ENCODE measurements at places on chromosomes 2 and 18.

- no peak for DNase-seq
Observed at GRCh38 chr18:24734058-24734457, 273.6 kb downstream of the HRH4 start.

- no peak for DNase-seq
Observed at GRCh38 chr2:48938231-48938630, 182.7 kb upstream of the LHCGR start.

DNA sequence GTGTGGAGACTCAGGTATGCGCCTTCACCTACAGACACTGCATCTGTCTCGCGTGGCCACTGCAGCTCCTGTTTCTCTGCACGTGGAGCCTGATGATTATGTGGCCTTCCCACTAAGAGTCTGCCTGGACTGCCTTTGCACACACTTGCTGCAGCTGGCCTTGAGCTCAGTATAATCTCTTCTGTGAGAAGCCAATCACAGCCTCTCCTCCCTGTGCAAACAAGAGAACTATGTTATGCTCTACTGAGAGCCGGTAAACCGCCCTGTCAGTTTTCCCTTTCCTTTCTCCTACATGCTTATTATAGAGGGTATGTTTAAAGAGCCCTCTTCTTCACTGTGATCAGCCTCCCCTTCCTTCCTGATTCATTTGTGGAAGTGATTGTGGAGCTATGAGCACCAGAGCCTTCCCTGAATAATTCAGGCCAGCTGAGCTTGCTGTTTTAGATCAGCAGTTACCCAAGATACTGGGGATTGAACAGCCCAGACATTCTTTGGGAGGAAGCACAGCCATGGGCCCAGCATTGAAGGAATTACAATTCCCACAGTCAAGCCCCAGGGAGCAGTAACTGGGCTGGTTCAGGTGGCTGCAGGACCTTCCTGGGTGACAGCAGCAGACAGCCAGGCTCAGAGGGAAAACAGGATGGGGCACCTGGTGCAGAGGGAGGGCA, 3.7 kb upstream of the TGFA start:
- no peak for DNase-seq

DNA sequence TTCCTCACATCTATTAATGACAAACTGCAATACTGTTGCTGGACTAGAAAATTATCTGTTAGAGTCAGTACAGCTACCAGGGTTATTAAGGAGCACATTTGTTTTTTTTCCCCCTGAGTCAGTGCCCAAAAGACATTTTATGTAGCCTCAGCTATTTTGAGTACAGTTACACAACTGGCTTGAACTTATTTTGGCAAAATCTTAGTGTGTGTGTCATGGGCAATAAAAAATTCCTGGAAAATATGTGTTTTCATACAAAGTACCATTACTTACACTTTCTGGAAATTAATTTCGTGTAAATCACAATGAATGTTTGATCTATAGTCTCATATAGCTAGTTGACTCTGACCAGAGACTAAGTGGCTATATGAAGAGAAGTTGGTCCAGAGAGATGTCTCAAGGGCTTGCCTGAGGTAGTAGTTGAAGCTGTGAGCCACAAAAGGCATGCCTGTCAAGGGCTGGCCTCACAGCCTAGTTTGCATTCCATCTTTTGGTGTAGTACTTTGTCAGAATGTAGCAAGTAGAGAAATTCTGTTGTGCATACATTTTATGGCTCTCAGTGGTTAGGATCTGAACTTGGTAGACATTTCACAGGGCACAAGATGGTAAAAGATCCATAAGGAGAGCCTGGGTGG, 283.4 kb downstream of the MTX2 start:
- no peak for DNase-seq

DNA sequence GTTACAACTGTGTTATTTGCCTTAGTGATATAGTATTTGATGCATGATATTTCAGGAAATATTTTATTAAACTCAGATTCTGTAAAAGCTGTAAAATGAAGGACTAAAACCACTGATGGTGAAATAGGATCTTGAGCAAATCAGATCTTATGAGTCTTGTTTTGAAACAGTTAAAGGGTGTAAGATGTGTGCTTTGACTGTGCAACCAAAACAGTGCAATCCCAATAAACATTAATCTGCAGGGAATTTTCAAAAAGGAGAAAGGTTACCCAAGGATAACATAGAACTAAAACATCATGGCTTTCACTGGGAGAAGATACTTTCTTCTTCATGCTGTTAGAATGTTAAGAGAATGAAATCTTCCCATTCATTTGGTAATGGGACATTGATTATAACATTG, 378.7 kb downstream of the PARD3B start:
- DNase-seq: no peak

DNA sequence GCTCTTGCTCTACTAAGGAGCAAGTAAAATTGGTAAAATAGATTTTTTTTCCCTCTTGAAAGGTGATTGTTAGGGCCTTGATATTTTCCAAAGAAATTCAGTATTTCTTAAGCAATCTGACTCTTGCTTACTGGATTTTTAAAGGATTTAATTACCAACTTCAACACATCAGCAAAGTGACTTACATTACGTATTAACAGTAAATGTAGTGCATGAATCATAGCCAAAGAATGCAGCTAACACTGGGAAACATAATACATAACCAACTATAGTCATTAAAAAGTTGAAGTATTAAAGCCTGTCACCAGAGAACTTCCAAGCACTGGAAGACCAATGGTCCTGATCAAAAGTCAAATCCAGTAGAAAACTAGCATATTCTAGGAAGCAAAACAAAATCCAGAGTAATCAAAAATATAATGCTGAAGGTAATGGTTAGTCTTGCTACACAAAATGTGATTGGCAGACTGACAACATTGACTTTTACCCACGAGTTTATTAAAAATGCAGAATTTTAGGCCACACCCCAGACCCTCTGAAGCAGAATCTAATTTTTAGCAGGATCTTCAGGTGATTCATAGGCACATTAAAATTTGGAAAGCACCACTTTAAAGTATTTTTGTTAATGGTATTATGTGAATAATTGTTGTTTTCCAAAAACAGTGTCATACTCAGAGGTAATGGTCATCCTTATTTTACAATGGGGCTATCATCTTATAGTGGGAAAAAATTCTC, 31.8 kb upstream of the CAVIN2 start:
- DNase-seq: no peak

GRCh38 chr18:12325726-12326245, 17.7 kb downstream of the TUBB6 start:
- no peak for DNase-seq

GRCh38 chr2:236915186-236915585, 170.5 kb upstream of the COPS8 start:
- DNase-seq: no peak

All from activated CD4-positive, alpha-beta T cell treated with anti-CD3 and anti-CD28 coated beads, Interleukin-2, Interleukin-4, amounts not matched to agents 100 ng/mL and 50 ng/mL, durations not matched to agents 16 hours and 8 hours (primary cell).